ENCODE measurements at places on chromosomes 6 and 20. TPM values are rescaled to one million over a fixed set of nuclear protein-coding genes. Genes with fewer than 3 reads are reported as not detected.

The ADTRP gene
- 1.8 TPM for total RNA-seq

The ULBP2 gene
- 13.0 TPM for total RNA-seq

The FAM184A gene
- total RNA-seq: 0.14 TPM

The ENPP1 gene
- 0.42 TPM for total RNA-seq

The ELOVL4 gene
- total RNA-seq: 8.8 TPM

The ABHD16B gene
- total RNA-seq: not detected

The MAS1 gene
- not detected for total RNA-seq

The MRAP2 gene
- total RNA-seq: 0.46 TPM

The SLCO4A1 gene
- total RNA-seq: 4.0 TPM

The ADGRF4 gene
- total RNA-seq: 18.3 TPM

The CRISP3 gene
- 0.09 TPM for total RNA-seq

The SLC13A3 gene
- 3.2 TPM for total RNA-seq

The TLDC2 gene
- not detected for total RNA-seq

The MYBL2 gene
- total RNA-seq: 47.8 TPM

The HLA-DRB5 gene
- total RNA-seq: not detected

The ARFGAP1 gene
- 44.6 TPM for total RNA-seq

The SIRPB1 gene
- total RNA-seq: 1.3 TPM
